ENCODE measurements at places on chromosomes 2 and 18.
A peak's percentile ranks its signal among the peaks of the same experiment; 100 is the strongest.

GRCh38 chr2:27606611-27607010 is 22.2 kb downstream of the CCDC121 start:
- DNase-seq, result no peak

DNA sequence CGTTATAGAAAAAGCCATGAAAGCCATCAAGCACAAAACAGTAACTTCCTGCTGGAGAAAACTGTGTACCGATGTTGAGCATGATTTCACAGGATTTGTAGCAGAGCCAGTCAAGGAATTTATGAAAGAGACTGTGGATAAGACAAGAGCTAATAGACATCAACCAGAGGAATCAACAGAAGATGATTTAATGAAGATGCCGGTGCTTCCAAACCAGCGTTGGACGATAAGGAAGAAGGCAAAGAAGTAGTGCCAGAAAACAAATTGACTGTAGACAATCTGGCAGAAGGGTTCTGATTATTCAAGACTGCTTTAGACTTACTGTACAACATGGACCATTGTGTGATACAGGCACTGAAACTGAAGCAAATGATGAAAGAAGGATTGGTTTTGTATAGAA is 49.5 kb upstream of the GAREM2 start:
- no peak for DNase-seq

- no peak for DNase-seq
Measured at GRCh38 chr2:443741-444140, 155.8 kb upstream of the ALKAL2 start.

- DNase-seq, result peak; percentile 43
Measured at GRCh38 chr2:104863468-104864279, 9.8 kb downstream of the POU3F3 start.

DNA sequence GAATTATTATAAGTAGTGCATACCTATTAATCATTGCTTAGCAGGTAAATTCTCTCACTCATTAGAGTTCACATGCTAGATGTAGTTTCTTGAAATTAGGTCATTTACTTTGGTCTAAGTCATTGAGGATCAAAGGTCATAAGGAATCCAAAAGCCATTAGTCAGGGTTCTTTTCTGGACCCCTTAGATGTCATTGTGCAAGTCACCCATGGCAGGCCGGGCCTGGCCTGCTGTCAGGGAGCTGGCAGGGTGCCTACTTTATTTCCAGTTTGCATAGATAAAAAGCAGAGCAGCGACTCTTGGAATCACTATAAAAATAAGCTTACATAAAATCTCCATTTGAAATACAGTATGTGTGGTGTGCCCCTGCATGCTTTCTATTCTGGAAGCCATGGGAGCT is 91.3 kb downstream of the MEIS1 start:
- DNase-seq, result no peak

GRCh38 chr2:116435648-116436047 is 1378.8 kb upstream of the DDX18 start:
- no peak for DNase-seq

- no peak for DNase-seq
Measured at GRCh38 chr2:26635401-26635800, 5.8 kb downstream of the CIB4 start.

DNA sequence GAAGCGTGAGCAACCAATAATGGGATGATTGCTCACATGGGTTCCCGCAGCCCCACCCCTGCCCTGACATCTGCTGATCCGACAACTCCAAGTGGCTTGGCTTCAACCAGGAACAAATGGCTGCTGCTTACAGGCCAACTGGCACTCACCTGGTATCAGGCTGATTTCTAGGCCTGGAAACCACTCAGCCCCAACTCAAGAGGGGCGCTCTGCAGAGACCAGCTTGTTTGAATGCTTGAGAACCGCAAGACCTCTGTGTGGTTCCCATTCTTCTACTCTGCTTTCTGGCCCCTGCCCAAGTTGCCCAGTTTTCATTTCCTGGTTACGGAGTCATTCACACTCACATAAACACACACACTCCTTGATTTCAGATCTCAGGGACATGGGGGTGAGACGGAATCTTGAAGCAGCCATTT is 52.0 kb downstream of the TNP1 start:
- no peak for DNase-seq

DNA sequence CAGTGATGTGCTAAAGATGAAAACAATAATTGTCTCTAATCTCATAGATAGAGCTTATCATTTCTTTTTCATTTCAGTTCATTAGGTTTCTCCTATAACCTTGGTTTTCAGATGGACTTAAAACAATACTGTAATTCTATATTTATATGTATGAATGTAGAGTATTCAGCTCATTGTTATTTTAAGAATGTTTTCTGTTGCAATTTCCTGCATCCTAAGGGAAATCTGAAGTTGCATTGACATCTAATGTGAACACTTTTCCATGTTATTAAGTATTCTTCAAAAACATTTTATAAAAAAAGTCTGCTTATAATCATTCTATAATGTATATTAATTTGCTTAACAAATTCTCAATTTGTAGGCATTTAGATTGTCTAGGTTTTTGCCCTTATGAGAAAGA is 288.9 kb downstream of the XIRP2 start:
- no peak for DNase-seq

- no peak for DNase-seq
Measured at GRCh38 chr2:128492966-128493811, 174.5 kb upstream of the HS6ST1 start.

DNA sequence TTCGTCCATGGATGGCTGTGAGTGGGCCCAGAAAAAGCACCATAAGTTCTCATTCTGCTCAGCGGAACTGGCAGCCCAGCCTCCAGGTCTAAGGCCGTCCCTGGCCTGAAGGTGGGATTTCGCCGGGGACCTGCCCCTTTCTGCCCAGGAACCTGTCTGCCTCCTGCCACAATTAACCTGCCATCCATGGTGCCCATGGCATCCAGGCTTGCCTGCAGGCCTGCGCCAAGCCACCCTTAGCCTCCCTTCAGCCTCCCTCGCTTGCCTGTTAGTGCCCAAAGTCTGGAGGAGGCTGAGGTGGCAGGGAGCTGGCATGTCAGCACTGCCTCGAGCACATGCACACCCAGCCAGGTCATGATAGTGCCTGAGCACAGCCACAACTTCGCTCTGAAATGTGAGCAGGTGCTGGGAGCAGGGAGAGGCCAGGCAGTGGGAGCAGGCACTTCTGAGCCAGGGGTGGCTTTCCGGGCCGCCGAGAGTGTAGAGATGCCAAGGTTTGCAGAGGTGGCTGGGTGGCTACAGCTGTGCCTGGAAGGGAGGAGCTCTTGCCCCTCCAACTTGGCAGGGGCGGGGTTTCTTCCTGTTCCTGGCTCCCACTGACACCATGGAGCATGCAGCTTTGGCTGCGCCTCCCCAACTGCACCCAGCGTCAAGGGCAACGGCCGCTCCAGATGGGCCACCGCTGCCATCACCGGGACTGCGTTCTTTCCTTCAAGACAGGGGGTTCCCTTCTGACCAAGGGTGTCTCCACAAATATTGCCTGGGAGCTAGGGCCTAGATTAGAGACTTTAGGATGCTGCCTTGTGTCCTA is 648.9 kb upstream of the VRK2 start:
- DNase-seq, result no peak

DNA sequence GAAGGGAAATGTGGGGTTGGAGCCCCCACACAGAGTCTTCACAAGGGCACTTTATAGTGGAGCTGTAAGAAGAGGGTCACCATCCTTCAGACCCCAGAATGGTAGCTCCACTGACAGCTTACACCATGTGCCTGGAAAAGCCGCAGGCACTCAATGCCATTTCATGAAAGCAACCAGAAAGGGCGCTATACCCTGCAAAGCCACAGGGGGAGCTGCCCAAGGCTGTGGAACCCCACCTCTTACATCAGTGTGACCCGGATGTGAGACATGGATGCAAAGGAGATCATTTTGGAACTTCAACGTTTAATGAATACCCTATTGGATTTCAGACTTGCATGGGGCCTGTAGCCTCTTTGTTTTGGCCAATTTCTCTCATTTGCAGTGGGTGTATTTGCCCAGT is 694.7 kb downstream of the CBLN2 start:
- no peak for DNase-seq

GRCh38 chr18:70411876-70412435 is 123.1 kb downstream of the SOCS6 start:
- DNase-seq, result no peak

DNA sequence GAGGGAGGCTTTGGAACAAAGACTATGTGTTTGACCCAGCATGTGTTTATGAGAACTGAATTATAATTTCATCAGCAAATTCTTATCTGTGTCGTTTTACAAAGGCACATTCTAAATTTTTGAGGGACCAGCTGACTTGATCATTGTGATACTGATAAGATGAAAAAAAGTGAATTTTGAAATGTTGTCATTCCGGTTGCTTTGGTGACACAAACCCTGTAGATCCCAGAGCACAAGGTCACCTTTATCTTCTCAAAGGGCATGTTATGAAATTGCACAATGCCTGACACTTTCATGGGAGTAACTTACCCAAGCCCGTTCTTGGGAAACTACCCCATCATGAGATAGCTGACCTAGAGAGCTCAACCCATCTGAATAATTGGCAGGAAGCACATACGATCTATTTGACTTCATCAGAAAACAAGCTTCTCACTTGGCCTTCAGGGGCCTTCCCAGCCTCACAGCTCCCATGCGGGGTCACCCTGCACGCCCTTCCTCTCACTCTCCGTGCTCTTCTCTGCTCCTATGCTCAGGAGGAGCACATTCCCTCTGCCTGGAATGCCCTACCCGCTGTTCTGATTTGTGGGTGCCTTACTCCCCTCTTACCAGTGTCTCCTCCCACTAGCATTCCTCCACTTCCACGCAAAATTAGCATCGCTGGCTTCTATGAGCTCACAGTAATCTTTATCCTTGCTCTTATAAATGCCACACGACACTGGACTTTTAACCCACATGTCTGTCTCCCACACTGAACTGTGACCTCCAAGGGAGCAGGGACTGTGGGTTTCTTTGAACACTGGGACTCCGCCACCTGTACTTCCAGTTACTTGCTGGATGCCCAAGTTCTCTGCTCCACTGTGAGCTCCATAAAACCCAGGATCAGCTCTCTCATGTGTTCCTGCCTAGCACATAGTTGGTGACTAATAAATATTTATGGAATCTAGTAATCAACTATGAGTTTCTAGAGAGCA is 555.8 kb upstream of the ID2 start:
- no peak for DNase-seq

DNA sequence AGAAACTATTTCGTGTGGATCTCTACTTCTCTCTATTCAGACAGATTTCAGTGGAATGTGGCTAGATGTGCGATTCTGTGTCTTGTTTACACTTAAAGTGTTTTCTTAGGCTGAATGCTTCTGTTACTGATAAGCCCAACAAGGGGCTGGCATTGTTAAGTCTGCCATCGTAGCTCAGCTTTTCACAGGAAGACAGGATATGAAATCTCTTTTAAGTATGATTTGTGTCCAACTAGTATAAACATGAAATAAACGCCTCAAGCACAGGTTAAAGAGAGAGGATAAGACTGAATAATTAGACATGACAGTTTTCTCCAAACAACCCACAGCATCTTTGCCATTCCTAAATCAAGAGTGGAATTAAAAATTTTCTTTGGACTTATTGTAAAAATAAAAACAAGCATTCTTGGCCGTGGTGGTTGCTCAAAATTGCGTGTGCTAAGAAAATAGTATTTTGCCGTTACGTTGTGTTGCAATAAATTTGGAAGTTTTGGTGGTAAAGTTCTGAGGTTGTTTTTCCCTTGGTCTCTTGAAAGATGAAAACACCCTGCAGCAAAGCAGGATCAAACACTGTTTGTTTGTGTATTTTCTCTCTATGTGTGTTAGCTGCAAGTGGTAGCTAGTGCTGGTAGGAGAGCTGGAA is 1.0 kb downstream of the VIT start:
- DNase-seq, result no peak

GRCh38 chr18:1014509-1014908 is 109.8 kb downstream of the ADCYAP1 start:
- no peak for DNase-seq

DNA sequence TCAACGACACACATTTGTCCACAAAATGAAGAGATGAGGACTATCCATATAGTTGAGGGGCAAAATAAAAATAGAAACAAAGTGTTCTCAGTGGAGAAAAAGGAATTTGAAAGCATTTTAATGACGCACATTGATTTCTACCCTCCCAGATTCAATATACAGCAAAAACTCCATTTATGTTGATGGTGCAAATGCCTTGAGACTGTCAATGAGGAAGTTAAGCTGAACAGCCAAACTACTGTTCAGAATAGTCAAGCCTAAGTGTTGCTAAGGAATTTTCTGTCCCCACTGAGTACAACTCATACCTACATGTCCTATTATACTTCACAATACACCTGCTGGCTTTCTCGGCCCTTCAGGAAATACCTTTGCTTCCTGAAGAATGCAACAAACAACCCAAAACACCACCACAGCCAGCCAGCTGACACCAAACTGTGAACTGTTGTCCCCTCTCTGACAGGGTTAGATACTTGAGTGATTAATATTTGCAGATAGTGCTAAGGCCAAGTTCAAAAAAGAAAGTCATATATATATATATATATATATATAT is 27.8 kb upstream of the DARS1 start:
- DNase-seq, result no peak

- DNase-seq, result no peak
Measured at GRCh38 chr2:208183972-208184705, 5.7 kb downstream of the C2orf80 start.

DNA sequence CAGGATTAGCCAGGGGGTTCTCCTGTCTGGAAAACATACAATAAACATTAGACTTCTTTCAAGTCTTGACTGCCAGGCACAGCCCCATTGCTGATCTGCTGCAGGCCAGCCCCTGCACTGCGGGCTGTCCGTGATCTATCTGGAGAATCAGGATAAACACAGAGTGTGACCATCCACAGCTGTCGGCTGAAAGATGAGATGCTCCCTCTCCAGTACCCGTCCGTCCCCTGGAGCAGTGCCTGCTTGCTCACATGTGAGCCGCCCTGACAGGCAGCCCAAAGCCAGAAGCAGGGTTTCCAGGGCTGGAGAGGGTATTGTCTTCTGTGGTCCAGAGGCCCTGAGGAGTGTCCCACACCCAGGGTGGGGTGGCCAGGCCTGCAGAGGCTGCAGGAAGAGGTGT is 46.1 kb upstream of the FOSL2 start:
- no peak for DNase-seq

GRCh38 chr2:99819766-99820165 is 322.6 kb downstream of the AFF3 start:
- no peak for DNase-seq

GRCh38 chr2:8709611-8710010 is 27.8 kb downstream of the ID2 start:
- no peak for DNase-seq

DNA sequence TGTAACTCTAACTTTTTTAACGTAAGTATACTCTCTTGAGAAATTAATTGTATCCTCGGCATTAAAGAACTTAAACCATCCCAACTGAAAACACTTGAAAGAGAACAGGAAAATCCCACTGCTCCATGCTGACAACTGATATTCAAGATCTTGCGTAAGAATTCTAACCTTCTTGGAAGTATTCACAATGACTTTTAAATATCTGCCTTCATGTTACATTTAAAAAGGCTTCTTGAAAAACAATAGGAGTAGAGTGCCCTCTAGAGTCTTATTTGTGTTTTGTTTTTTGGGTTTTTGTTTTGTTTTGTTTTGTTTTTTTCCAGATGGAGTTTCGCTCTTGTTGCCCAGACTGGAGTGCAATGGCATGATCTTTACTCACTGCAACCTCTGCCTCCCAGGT is 65.4 kb upstream of the DNAJC10 start:
- no peak for DNase-seq

- peak; percentile 6 for DNase-seq
Measured at GRCh38 chr2:6977113-6977741, 60.0 kb downstream of the RNF144A start.
